Lung microvascular endothelial cell (primary cell): ENCODE measurements at places on chromosomes 5 and 9. TPM values are rescaled to one million over a fixed set of nuclear protein-coding genes. Genes with fewer than 3 reads are reported as not detected.

DNA sequence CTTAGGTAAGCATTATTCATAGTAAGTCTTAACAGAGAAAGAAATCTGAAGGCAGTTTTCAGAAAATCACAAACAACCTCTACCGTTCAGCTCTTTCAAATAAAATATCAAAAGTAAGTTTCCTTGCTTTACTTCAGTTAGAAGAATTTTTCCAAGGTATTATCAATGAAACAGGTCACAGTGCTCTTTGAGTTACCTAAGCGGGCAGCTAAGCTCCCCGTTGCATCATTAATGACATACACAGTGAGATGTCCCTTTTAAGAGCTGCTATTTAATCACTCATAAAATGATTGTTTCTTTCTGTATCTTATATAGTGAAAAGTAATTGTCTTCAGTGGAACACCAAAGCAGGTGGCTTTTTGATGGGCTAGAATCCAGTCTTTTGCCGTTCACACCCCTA is 86.2 kb upstream of the PIK3R1 start:
- DNase-seq: no peak

- peak; percentile 44 for DNase-seq
These were observed 1.6 kb downstream of the SKP1 start for GRCh38 chr5:134174841-134175839.

GRCh38 chr9:107547772-107548297 is 58.3 kb upstream of the KLF4 start:
- no peak for DNase-seq

DNA sequence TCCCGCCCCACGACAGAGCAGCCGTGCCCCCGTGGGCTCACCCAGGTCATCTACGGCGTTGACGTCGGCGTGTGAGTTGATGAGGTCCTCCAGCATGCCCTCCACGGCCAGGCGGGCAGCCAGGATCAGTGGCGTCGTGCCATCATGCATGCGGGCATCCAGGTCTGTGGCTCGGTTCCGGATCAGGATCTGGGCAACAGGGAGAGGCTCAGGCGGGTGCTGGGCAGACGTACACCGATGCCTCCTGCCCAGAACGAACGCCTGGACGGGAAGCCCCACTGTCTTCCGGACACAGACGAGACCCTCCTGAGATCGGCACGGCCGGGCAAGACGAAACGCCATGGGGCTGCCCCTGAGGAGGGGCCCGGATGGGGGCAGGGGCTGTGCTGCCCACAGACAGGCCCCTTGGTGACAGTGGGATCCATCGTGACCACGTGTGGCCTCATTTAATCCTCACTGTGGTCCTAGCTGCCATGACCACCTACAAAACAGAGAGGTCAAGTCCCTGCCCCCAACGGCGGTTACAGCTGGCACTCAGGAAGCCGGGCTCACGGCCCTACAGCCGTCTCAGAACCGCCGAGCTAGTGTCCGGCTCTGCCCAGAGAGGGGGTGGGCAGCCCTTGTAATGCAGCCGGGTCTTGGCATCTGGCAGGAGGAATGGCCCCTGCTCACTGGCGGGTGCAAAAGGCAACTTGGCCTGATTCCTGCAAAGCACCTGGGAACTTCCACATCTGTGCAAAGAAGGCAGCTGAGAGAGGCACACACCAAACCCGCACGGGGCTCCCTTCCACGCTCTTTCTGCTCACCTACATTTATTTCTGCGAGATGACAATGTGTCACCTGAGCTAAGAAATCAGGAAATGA is 16.5 kb upstream of the SEC16A start:
- no peak for DNase-seq

GRCh38 chr5:11346336-11346735 is 557.9 kb downstream of the CTNND2 start:
- DNase-seq: no peak

- no peak for DNase-seq
These were observed 3.3 kb upstream of the UBE2D2 start for GRCh38 chr5:139557811-139558210.

DNA sequence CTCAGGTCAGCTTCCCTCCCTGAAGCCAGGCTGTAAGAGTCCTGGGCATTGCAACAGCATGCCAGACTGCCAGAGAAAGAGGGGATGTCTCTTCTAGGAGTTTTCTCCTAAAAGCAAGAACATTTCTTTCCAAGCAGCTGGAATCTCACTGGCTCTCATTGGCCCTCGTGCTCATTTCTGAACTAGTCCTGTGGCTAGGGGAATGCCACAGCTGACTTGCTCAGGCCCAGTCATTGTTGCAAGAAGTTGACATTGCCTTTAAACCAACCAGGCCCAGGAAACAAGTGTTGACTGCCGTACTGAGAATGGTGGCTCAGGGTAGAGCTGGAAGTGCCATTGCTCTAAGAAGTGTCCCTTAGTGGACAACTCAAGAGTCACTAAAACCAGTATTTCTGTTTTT is 15.0 kb upstream of the CEP120 start:
- no peak for DNase-seq

- DNase-seq: no peak
These were observed 308.7 kb downstream of the SPOCK1 start for GRCh38 chr5:137190441-137190840.

- no peak for DNase-seq
These were observed 337.1 kb upstream of the PANK3 start for GRCh38 chr5:168916266-168916665.

GRCh38 chr9:135165003-135165711 is 77.7 kb downstream of the OLFM1 start:
- no peak for DNase-seq

PDCD1LG2 gene
- total RNA-seq: 1.4 and 1.5 TPM in 2 replicates

CDO1 gene
- total RNA-seq: 0.65 TPM in 1 of 2 replicates, not detected in the other

MLANA gene
- not detected in 2 replicates for total RNA-seq

CLIC3 gene
- total RNA-seq: 0.22 TPM in 1 of 2 replicates, not detected in the other

RABL6 gene
- 43.8 and 47.7 TPM in 2 replicates for total RNA-seq

ZNF484 gene
- 6.8 and 7.9 TPM in 2 replicates for total RNA-seq

DOCK2 gene
- total RNA-seq: 0.20 and 0.44 TPM in 2 replicates
